Upper lobe of right lung (tissue), 1 donor: ENCODE measurements at places on chromosomes 7 and 10. TPM values are rescaled to one million over a fixed set of nuclear protein-coding genes. Genes with fewer than 3 reads are reported as not detected.

The PODXL gene
- 99.9 TPM for total RNA-seq

The ADAM8 gene
- total RNA-seq, result 20.3 TPM

The SPDYE1 gene
- not detected for total RNA-seq

The CALHM3 gene
- total RNA-seq, result not detected

The SPDYE11 gene
- not detected for total RNA-seq

The SLC35G1 gene
- total RNA-seq, result 4.4 TPM
